ENCODE measurements at places on chromosomes 1 and 21.
A peak's percentile ranks its signal among the peaks of the same experiment; 100 is the strongest.

GRCh38 chr1:179121159-179121938 is 39.5 kb downstream of the TOR3A start:
- no peak for DNase-seq

GRCh38 chr1:160628799-160629263 is 18.0 kb downstream of the SLAMF1 start:
- DNase-seq: no peak

DNA sequence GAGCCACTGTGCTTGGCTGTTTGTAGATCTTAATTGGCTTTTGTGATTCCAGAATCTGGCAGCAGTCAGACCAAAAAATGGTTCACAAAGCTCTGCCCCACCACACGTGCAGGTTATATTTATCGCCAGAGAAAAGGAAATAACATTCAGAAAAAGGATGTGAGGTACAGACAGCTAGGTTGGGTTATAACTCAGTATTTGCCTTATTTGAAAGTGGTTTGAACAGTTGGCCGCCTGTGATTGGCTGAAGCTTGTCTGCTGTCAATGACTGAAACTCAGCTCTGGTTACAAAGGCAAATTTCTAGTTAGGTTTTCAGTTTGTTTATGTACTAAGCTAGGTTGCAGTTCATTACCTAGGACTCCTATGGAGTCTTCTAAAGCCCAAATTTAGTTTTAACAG is 9.6 kb downstream of the SH3BGR start:
- no peak for DNase-seq

GRCh38 chr1:178684542-178685000 is 40.5 kb upstream of the RALGPS2 start:
- DNase-seq: no peak

DNA sequence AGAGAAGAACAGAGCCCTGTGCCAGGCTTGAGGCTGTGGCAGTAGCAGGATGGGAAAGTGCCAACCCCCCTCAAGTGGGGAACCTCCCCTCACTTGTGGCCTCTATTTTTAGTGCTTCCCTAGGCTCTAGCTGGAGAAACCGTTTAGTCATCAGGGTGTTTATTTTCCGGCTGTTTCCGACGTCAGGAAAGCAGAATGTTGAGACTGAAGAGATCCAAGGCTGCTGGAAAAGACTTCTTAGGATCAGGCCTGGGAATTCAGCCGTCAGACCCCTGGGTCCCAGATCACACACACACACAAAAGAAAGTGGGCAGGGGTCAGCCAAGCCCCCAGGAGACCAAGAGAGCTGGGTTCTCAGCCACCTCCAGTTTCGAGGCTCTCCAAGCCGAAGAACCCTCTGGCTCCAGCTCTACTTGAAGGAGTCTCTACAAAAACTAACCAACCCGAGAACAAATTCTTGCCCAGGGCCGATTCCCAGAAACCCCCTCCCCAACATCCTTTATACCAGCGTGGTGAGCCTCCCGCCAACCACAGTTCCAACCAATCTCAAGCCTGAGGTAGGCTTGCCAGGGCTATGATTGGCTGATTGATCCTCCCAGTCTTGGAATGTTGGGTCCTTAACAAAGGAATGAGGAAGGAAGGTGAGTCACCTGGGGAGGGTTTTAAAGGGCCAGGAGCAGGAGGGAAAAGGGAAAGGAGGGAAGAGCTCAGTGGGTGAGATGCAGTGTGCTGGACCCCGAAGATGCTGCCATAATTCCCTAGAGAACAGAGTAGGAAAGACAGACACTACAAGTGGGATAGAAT is 2.5 kb upstream of the MEF2D start:
- no peak for DNase-seq

DNA sequence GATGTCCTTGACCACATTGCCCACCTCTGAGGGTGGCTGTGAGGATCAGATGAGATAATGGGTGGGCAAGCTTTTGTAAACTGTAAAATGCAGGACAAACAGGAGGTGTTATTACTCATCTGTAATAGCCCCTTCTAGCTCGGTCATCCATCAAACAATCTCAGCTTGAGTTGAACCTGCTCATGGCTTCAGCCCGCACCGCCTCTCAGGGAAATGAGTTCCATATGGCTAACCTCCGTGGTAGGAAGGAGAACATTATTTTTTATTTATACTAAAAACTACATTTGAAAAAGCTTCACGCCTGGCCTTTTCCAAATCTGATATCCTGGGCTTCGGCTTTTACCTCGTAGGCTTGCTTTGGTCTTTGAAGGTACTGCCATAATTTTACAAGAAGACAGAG is 116.2 kb upstream of the USP24 start:
- no peak for DNase-seq

DNA sequence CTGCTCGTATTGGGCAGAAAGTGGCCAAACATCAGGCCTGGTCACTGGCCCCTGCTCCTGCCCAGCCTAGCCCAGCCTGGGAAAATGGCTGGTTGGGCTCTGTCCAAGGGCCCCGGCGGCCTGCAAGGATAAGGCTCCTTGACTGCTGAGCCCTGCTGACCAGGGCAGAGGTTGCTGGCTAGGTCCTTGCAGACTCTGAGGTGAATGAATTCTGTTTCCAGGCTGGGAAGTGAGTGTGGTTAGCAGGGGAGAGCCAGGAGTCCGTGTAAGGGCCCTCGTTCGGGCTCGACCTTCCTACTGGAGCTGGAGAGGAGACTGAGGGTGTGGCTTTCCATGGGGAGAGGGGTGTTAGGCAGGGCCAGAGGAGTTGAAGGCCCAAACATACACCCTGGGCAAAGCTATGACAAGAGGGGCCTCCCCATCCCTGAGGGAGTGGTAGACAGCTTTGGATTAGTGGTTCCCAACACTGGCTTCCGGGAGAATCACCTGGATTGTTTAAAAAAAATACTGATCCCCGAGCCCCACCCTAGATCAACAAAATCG is 20.6 kb downstream of the CSF1 start:
- no peak for DNase-seq

GRCh38 chr21:18518054-18518481 is 114.5 kb upstream of the TMPRSS15 start:
- no peak for DNase-seq

- no peak for DNase-seq
Observed at GRCh38 chr1:183302452-183303322, 115.5 kb downstream of the NMNAT2 start.

DNA sequence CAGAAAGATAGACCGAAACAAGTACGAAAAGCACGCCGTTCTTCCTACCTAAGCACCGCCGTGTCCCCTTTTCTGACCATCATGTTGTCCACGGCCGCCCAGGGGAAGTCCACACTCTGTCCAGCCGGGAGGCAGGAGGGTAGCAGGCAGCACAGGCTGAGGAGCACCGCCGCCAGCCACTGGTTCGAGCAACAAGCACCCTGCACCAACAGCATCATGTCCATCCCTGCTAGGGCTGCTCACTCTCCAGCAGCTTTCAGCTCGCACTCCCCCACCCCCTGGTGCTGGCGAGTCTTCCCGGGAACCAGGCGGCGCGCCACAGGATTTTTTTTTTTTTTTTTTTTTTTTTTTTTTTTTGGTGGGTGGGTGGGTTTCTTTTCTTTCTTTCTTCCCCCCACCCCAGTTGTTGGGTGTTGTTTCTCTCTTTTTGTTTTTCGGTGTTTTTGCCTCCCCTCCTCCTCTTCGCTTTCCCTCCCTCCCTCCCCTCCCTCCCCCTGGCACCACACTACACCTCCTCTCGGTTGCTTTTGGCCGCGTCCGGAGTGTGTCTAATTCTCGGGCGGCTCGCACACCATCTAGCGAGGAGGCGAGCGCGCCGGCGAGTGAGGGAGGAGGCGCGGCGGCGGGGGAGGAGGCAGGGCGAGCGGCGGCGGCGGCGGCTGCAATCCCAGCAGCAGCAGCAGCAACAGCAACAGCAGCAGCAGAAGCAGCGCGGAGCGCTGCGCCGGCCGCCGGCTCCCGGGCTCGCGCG is at the start of gene NEGR1:
Gene NEGR1, minus strand, starts transcription at position 269 of the 751 bp plus-strand sequence.
- DNase-seq: peak; percentile 42

GRCh38 chr1:71630073-71630472 is 549.2 kb upstream of the ZRANB2 start:
- no peak for DNase-seq

- no peak for DNase-seq
Observed at GRCh38 chr1:1600861-1601563, 1.1 kb upstream of the FNDC10 start.

DNA sequence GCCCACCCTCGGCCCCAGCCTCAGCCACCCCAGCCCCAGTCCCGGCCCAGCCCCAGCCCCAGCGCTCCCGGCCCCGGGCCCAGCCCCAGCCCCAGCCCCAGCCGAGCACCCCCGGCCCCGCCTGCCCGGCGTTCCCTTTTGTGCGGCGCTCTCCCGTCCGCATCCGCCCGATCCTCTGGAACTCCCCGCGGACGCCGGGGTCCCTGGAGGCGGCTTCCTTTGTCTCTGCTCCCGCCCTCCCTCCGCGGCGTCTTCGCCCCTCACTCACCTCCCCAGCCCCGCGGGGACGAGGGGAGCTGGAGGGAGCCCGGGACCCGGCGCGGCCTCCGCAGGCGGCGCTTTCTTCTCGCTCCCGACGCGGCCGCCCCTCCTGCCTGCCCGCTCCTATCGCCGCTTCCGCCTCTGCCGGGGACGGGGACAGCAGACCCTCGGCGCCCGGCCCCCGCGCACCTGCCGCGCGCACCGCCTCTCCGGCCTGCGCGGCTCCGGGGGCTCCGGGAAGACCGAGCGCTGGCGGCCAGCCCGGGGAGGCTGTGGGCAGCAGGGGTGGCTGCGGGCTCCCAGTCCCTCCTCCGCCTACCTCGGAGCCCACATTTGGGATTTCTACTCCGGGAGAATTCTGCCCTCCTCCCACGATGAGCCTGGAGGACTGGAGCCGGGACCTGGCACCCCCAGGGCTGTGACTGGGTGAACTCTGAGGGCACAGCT is 14.0 kb downstream of the AGRN start:
- DNase-seq: no peak

DNA sequence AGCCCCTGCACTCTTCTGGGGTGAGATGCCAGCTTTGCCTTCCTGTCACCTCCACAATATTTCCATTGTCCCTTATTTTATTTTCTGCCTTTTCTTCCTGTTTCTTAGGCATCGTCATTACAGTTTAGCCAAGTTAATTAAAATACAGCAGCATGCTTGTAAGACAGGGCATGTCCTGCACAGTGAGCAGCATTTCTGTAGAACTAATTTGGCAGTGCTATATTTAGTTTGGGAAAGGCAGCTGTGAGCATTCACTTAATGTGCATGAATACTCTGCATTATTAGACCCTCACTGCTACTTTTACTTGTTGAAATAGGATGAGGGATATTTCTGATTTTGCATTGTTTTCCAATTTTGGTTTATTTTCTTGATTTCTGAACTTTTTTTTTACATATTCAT is 133.3 kb downstream of the KCNK2 start:
- DNase-seq: no peak

DNA sequence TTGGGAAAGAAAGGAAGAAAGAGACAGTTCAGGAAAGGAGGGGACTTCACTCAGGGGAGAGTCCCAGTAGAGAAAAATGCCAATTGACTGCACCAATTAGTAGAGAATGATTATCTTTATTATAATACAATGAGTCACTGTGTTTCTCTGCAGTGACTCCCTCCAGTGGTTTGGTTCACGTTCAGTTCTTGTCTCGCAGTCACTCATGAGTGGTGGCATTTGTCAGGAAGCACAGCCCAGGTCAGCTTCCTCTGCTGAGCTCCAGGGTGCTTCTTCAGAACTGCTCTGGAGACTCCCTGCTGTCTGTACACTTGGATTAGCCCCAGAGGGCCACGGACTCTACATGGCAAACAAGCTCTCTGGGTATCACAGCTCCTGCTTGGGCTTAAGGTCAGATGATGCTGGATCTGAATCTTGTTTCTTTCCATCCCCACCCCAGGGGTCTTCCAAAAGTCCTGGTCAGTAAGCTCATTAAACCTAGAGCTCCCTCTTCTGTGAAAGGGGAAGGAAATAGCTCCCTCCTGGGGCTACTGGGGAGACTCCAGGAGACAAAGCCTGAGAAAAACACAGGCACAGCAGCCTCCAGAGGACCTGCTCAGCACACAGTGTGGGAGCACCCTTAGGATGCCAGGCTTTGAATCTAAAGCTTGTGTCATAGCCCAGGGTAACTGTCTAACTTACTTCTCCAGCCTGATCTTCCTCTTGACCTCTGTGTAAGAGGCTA is 619.0 kb downstream of the AJAP1 start:
- DNase-seq: no peak

DNA sequence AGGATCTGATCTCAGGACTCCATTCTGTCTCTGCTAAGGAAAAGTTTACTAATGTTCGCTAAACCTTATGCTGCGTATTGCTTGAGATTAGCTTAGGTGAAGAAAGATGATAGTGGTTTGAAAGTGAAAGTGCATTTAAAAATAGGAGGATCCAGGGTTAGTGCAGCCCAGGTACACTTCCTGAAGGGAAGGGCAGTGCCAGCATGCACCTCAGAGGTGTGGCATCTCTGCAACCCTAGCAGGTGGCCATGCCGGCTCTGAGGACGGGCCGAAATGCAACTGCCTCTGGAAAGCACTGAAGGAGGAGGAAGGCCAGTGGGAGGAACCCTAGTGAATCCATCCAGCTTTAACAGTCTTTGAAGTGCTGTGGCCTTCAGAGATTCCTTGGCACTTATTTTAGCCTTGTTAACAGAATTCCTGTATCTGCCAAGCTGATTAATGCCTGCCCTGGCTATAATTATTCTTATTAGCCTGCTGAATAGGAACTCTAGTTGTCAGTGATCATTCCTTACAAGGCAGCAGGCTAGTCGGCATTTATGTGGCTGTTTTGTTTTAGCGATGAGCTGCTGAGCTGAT is 5.5 kb downstream of the PTGFRN start:
- no peak for DNase-seq

- no peak for DNase-seq
Observed at GRCh38 chr21:45945868-45946210, 35.7 kb upstream of the COL6A1 start.

DNA sequence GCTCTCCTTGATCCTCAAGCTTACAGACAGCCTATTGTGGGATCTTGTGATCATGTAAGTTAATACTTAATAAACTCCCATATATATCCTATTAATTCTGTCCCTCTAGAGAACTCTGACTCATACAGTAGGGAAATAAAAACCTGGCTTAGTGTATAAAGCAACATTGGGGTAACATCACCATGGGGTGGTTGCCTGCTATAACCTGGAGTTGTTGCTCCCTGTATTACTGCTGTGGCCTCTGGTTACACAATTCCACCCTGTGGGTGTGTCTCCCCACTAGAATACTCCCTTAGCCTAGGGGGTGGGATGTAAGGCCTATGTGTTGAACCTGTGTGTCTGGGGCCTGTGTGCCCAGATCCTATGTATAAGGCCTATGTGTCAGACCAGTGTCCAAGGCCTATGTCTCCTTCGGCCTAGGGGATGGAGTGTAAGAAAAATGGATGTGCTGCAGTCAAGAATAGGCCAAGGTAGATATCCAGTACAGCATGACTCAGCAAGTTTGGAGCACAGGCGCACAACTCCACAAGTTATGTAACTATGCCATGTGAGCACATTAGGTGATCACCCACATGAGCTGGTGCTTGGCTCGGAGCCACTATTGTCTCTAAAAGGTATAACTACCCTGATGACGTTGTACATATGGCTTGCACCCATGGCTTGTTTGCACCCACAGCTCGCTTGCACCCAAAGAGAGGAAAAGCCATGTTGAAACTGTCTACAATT is 96.8 kb upstream of the C1orf21 start:
- DNase-seq: no peak
